Pulmonary artery endothelial cell (primary cell): ENCODE measurements at places on chromosomes 1 and 21. TPM values are rescaled to one million over a fixed set of nuclear protein-coding genes. Genes with fewer than 3 reads are reported as not detected.

The CLCA2 gene
- 0.04 and 0.33 TPM in 2 replicates for total RNA-seq

The ANGPTL3 gene
- not detected in 2 replicates for total RNA-seq

The VAMP4 gene
- 4.3 and 5.2 TPM in 2 replicates for total RNA-seq

DNA sequence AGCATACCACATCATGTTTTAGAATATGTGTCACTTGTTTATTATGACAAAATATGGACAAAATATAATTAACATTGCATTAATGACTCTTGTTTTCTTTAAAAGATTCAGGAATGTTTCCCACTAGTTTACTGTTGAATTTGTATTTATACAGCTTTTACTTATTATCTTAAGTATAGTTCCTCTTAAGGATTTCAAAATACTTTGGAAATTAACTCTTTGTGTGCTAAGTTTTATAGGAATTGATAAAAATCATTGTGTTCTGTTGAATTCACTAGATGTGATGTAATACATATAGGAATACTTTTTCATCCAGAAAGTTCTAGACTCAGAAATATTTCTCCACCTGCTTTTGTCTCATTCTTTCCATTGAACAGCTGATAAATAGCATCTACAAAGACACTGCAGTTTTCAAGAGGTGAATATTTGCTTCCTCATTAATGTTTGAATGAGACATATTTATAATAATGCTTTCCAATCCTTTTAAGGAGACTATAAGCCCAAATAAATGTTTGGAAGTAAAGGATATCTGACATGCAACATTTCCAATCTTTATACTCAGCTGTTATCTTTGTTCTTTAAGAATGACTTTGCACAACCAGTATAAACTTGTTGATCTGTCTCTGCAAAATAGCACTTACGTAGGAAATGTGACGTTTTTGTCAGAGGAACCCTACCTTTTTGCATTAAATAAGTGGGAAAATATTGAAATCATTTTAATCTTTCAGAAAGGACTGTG, 38.4 kb upstream of the SAMSN1 start:
- DNase-seq: no peak

DNA sequence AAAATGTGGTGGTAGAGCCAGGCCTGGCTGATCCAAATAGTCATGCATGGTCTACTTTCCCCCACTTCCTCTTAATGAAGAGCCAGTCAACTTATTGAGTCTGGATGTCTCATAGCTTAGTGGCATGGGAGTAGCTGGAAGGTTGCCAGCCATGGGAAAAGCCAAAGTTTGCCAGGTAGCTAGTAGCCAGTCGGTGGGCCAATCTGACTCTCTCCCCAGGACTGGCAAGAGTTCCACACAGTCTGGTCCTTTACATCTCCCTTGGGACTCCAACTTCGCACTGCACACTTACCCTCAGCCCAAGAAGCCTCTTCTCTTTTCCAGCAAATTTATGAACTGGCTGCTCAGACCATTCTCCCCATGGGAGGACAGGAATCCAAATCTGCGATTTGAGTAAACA, 8.3 kb downstream of the WARS2 start:
- no peak for DNase-seq

DNA sequence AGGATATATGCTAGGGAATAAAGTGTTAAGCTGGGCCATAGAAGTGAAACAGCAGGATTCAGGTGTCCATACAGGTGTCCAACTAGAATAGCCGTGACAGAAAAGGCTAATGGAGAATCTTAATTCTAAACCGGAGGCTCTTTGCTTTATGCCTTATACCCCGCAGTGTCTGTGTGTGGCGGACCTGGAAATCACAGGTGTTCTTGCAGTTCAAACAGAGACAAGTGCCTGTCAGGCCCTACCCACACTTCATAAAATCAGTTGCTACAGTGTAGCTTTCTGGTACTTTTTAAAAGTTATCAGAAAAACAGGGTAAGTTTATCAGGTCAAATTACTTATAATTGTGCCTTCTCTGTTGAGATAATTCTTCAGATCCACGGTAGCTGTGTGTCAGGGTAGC, 293.9 kb downstream of the LRRC7 start:
- DNase-seq: no peak

The KRTAP20-4 gene
- total RNA-seq: not detected in 2 replicates

DNA sequence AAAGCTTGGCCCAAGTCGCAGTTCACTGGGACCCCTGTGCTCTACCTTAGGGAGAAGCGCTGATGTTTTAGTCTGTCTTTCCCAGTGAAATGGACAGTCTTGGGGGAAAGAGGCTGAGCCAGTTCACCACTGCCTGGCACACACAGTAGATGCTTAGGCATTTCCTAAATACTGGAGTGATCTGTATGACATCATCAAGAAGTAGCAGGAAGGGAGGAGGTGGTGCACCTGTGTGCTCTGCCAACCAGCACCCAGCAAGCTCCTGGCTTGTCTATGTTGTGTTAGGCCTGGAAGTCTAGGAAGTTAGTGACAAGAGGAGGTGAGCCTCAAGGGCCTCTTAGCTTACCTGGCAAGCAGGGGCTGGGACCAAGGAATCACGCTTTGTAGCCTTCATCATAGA, 158.2 kb upstream of the NFIA start:
- no peak for DNase-seq

- no peak for DNase-seq
Measured at GRCh38 chr1:164716992-164717703, 158.2 kb downstream of the PBX1 start.

DNA sequence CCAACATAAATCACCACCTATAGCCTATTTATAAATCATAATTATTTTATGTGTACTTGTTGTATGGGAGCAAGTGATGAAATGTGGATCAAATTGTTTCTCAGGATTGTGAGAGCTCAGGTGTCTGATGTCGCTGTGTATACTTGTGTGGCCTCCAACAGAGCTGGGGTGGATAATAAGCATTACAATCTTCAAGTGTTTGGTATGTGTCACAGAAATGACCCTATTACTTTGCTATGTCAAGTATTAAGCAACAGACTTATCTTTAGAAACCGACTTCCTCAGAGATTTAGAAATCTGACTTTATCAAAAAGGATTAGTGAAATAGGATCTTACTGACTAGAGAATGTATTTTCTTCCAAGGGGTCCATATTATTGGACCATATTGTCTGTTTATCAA, 280.9 kb downstream of the TPR start:
- peak; percentile 74 for DNase-seq

DNA sequence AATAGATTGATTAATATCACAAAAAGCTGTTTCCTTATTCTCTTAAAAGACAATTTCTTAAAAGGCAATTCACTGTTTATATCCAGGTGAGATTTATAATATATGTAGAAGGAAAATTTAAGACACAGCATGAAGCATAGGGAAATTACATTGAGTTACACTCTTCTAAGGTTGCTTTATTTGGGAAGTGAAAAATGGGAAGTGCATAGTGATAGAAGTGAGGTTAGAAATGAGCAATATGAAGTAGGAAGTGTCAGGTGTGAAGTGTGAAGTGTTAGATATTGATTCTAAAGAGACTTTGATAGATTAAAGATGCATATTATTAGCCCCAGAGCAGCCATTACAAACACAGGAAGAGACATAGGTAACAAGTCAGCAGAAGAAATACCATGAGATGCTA, 40.3 kb downstream of the FH start:
- DNase-seq: no peak

GRCh38 chr1:21707086-21707840, 38.1 kb upstream of the RAP1GAP start:
- DNase-seq: no peak

The LRRC38 gene
- total RNA-seq: not detected in 2 replicates

The TMEM125 gene
- not detected in 2 replicates for total RNA-seq

The ZBTB7B gene
- 11.5 and 22.2 TPM in 2 replicates for total RNA-seq

GRCh38 chr1:20342294-20343148, 51.8 kb downstream of the VWA5B1 start:
- no peak for DNase-seq

The RIPK4 gene
- 0.04 TPM in 1 of 2 replicates, not detected in the other for total RNA-seq

DNA sequence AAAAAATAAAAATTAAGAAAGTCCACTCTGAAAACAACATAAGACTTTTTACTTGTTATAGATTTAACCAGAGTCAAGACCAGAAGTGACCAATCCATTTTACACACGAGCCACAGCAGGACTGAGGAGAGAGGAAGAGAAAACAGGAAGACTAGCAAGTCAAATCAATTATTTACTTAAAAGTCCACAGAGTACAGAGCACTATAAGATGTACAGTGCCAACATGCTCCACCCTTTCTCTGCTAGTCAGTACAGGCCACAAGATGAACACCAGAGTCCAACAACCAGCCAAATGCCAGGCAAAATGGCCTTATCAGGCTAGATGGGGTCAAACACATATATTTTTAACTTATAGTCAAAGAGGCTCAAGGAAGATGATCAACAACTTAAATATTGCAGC, 19.5 kb downstream of the LUZP1 start:
- DNase-seq: no peak

The ASTN1 gene
- total RNA-seq: under 0.01 TPM in 1 of 2 replicates, not detected in the other

The TAS1R1 gene
- 0.07 TPM in 1 of 2 replicates, not detected in the other for total RNA-seq

The SH2D5 gene
- 1.4 and 3.4 TPM in 2 replicates for total RNA-seq

The FAM72D gene
- 1.6 and 3.5 TPM in 2 replicates for total RNA-seq

The CD101 gene
- total RNA-seq: 0.11 and 0.13 TPM in 2 replicates

- no peak for DNase-seq
Measured at GRCh38 chr1:235937123-235937522, 70.4 kb upstream of the LYST start.

GRCh38 chr1:155892796-155893195, 18.4 kb downstream of the RIT1 start:
- DNase-seq: peak; percentile 40

The SELL gene
- 1.5 and 2.3 TPM in 2 replicates for total RNA-seq

The RNU5D-1 gene
- not detected in 2 replicates for total RNA-seq

The PINK1 gene
- 52.6 and 54.7 TPM in 2 replicates for total RNA-seq

The FAM131C gene
- 0.14 and 0.20 TPM in 2 replicates for total RNA-seq

- DNase-seq: no peak
Measured at GRCh38 chr21:36132696-36133095, 2.2 kb upstream of the CBR3 start.

The REG4 gene
- not detected in 2 replicates for total RNA-seq

- no peak for DNase-seq
Measured at GRCh38 chr21:46068516-46069079, 29.3 kb upstream of the COL6A2 start.

The GPX7 gene
- total RNA-seq: 11.5 and 16.9 TPM in 2 replicates

- no peak for DNase-seq
Measured at GRCh38 chr1:244356376-244356775, 95.3 kb downstream of the ADSS2 start.

- no peak for DNase-seq
Measured at GRCh38 chr1:8022395-8023286, 3.5 kb downstream of the ERRFI1 start.
